Stimulated activated CD8-positive, alpha-beta memory T cell treated with anti-CD3 and anti-CD28 coated beads, Interleukin-12 subunit alpha, Interleukin-12 subunit beta, amount 100 ng/mL, for 1 hour (primary cell): ENCODE measurements at places on chromosomes 4 and X.

DNA sequence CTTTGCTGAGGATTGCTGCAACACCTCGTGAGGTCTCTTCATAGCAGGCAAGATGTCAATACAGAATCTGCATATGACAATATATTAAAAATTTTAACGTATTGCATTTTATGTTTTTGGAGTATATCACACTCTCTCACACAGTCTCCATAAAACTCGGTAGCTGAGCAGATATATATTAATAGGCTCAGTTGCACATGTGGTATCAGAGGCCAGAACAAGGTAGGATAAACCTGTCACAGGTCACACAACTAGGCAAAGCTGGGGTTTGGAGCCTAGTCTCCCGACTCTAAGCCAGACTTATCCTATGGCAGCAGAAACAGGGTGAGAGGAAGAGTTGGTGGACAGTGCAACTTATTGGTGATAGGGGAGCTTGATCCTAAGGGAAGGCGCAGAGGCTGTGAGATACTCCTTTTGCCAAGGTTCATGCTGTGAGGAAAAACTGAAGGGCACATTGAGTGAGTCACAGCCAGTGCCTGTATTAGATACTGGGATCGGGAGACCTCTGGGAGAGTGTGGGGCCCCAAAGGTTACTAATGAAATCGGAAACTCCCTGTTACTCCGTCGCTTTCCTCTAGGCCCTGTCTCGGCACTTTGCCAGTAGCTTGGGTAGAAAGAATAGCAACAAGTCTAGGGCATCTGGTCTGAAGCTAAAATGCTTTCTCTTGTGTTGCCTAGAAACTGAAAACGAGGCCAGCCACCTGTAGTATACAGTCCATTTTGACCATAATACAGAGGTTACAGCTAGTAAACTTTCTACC, 195.7 kb downstream of the ARHGAP10 start:
- no peak for DNase-seq

- DNase-seq, result no peak
These were observed 92.2 kb downstream of the SH3BGRL start for GRCh38 chrX:81294101-81294500.

- DNase-seq, result no peak
These were observed 67.8 kb downstream of the SLC34A2 start for GRCh38 chr4:25723409-25723808.

GRCh38 chrX:70421618-70422017, 1.5 kb upstream of the GDPD2 start:
- no peak for DNase-seq

GRCh38 chrX:76064825-76065224, 108.0 kb upstream of the PBDC1 start:
- DNase-seq, result no peak

DNA sequence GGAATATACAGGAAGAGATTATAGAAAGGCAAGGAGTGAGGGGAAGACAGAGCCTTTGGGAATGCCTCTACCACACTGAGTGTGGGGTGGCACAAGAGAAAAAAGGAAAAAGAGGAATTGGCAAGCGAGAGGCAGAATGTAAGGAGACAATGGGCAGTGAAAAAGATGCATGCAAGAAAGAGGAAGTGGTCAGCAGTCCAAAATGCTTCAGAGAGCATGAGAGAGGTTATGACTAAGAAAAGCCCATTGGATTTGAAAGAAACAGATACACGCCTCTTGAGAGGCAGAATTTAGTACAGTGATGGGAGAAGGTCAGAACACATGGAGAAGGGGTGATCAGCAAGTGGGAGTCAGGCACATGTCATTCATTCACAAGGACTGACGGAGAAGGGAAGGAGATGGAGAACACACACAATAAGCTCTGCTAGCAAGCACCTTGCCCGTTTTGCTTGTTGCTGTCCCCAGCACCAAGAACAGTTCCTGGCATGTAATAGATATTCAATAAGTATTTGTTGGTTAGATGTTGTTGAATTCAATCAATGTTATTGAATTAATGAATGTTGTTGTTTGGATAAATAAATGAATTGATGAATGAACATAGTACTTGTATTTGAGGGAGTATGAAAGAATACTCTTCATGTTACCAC, 6.3 kb downstream of the DCHS2 start:
- DNase-seq, result no peak

GRCh38 chr4:184930026-184930425, 88.3 kb upstream of the HELT start:
- no peak for DNase-seq

GRCh38 chrX:94400488-94400887, 726.5 kb downstream of the FAM133A start:
- no peak for DNase-seq

DNA sequence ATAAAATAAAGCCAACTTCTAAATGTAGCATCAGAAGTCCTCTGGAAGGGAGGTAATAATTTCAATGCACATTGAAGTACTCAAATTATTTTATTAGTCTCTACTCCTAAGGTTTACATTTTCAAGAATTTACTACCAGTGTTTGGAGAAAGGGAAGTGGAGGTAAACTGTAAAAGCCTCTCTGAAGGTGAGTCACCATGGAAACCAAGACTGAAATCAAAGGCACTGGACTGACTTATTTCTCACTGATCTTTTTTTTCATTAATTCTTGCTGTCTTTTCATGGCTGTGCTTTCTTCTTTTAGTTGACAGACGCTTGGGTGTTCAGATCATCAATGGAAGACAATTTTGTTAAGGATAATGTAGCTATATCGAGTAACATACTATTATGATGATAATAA, 9.7 kb downstream of the SLC39A8 start:
- no peak for DNase-seq

- DNase-seq, result no peak
These were observed 54.4 kb downstream of the FAT1 start for GRCh38 chr4:186669159-186669731.

DNA sequence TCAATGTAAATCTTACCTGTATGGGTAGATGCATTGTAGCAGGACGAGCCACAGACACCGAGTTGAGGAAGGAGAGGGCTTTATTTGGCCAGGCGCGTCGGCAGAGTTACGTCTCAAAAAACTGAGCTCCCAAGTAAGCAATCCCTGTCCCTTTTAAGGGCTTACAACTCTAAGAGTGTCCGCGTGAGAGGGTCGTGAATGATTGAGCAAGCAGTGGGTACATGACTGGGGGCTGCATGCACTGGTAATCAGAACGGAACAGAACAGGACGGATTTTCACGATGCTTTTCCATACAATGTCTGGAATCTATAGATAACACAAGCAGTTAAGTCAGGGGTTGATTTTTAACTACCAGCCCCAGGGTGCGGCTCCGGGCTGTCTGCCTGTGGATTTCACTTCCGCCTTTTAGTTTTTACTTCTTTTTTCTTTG, 524.9 kb upstream of the HTR2C start:
- no peak for DNase-seq

- no peak for DNase-seq
These were observed 423.0 kb upstream of the CNKSR2 start for GRCh38 chrX:20951016-20951810.

DNA sequence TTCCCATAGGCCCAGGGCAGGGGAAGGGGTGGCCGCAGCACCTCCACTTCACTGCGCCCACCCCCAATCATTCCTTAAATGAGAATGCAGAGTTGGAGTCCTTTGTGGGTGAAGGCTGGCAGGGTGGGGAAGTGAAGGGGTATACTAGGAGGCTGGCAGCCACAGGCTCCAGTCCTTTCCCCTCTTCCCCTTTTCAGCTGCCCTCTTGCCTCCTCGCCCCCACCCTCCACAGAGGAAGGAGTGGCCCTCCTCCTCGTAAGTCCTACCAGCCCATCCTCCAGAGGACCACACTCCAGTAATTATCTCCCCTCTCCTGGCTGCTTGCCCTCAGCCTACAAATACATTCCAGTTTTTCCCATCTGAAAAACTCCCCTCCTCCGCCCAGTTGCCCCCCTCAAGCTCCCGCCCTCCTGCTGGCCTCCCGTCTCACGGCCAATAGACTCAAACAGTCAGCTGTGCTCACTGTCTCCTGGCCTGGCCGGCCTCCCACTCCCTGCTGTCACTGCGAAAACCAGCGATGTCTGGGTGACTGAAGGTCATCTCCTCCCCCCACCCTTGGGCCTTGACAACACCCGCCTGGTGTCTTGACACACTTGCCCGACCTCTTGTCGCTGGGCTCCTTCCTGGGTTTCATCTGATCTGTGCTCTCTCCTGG, 38.8 kb downstream of the EFNB1 start:
- DNase-seq, result no peak
